ENCODE measurements at places on chromosomes 7 and 10.

GRCh38 chr7:95433952-95434556 is 774 bp downstream of the PON2 start:
- H3K27me3 ChIP-seq = no peaks in the 10 kb centered on the region
- H3K4me3 ChIP-seq = peak overlapping the region; percentile 84
- no peak for DNase-seq
- H3K4me1 ChIP-seq = peaks cover 15% of the 10 kb centered on the region
- H3K27ac ChIP-seq = no peak overlapping the region
- peaks cover 3% of the 10 kb centered on the region for H3K36me3 ChIP-seq

DNA sequence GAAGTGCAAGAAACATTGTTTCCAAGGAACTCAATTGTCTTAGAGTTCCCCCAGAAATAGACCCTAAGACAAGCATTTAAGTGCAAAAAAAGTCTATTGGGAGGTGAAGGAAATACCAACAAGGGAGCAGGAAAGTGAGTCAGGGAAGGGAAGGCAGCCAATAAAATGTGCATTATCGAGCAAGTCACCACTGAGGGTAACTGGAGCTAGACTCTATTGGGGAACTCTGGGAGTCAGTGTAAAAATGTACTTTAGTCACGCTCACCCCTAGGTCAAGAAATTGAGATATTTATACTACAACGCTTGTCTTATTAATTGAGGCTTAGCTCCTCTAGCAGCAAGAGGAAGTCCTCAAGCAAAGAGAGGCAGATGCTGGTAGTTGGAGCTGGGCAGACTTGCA is 137.7 kb downstream of the RTKN2 start:
- no peaks in the 10 kb centered on the region for H3K27me3 ChIP-seq
- DNase-seq = no peak
- no peak overlapping the region for H3K27ac ChIP-seq
- peaks cover 26% of the 10 kb centered on the region for H3K36me3 ChIP-seq
- peaks cover 8% of the 10 kb centered on the region for H3K4me1 ChIP-seq

GRCh38 chr10:91521439-91521838 is 111.3 kb downstream of the HECTD2 start:
- no peak overlapping the region for H3K4me3 ChIP-seq
- peaks cover 15% of the 10 kb centered on the region for H3K36me3 ChIP-seq
- no peaks in the 10 kb centered on the region for H3K4me1 ChIP-seq
- no peak overlapping the region for H3K27ac ChIP-seq

- peak overlapping the region; percentile 5 for H3K4me3 ChIP-seq
- peaks cover 4% of the 10 kb centered on the region for H3K36me3 ChIP-seq
- peak overlapping the region; percentile 100 for H3K27ac ChIP-seq
- peaks cover 35% of the 10 kb centered on the region for H3K4me1 ChIP-seq
Observed at GRCh38 chr10:90988802-90989201, 67.9 kb upstream of the ANKRD1 start.
